ENCODE measurements at places on chromosomes 3 and 15.
A peak's percentile ranks its signal among the peaks of the same experiment; 100 is the strongest.

DNA sequence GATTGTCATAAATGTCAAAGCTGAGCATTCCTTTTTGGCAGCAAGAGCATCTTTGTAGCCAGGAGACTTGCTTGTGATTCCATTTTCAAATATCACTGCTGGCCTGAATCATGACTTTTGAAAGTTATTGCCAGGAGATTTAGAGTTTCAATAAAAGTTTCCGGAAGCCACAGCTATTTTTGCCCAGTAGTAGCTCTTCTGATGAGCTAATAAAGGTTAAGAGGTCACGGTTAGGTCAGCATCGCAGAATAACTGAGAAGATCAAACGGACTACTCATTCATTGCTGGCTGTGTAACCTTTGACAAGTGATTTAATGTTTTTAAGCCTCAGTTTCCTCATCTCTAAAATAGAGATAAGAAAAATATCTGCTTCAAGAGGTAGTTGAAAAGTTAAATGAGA is 105.1 kb upstream of the ETV5 start:
- DNase-seq: no peak

DNA sequence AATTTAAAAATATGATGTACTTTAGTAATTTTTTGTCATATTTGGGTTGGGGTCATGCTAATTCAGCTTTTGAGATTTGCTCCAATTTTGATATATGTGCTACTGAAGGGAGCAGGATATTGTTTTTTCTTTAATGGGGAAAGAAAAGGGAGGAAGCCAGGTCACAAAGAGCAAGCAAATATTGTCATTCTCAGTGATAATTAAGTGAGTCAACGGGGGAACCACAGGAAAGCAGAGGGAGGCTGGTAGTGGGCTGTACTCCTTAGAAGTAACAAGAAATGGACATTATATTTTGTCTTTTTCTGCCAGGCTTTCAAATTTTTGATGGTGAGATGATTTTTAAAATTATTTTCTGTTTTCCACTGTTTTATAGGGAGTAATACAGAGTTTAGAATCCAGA is 45.6 kb upstream of the NMD3 start:
- no peak for DNase-seq

GRCh38 chr3:98326945-98327344 is 26.7 kb upstream of the OR5K4 start:
- DNase-seq: no peak

- DNase-seq: no peak
Measured at GRCh38 chr15:90813796-90814190, 54.6 kb upstream of the FURIN start.

GRCh38 chr15:93088200-93088980 is 621 bp downstream of the RGMA start:
- peak; percentile 29 for DNase-seq

DNA sequence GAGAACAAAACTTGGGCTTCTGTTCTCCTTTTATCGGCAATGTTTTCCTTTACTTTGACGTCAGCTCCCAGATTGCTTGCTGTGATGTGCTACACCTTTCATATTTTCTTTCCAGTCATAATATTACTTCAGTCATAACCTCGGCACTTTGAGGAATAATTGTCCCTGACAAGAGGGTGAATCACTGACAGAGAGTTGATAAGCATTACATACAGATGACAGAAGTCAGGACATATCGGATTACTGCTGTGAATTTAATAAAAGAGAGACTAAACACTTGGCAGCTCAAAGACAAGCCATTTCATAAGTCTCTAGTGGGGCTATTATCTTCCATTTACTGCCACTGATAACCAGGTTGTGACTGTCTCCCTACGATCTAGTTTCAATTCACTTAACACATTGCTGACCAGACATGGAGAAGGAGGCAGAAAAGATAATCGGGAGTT is 362.1 kb upstream of the ARRDC4 start:
- no peak for DNase-seq

GRCh38 chr3:181690769-181691168 is 21.0 kb upstream of the SOX2 start:
- no peak for DNase-seq

GRCh38 chr3:14280326-14280725 is 101.7 kb downstream of the LSM3 start:
- no peak for DNase-seq

- no peak for DNase-seq
Measured at GRCh38 chr3:116958291-116958690, 248.7 kb downstream of the TUSC7 start.

GRCh38 chr3:151421938-151422337 is 37.4 kb upstream of the P2RY12 start:
- no peak for DNase-seq

- DNase-seq: no peak
Measured at GRCh38 chr3:115652738-115653137, 29.4 kb downstream of the GAP43 start.

DNA sequence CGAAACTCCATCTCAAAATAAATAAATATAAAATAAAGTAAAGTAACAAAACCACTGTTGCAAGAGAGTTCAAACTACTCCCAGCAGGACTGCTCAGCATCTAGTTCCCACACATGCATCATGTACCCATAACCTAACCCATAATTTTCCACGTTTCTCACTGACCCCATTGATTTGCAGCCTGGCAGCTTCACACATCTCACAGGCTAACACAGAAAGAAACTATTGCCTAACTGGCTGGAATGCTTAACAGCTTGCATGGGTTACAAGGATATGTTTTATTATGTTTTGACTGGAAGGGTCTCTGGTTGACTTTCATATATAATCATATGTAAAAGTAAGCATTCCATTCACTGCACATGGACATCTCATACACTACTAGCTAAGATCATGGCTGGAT is 55.6 kb upstream of the TBC1D23 start:
- DNase-seq: no peak

- DNase-seq: peak; percentile 36
Measured at GRCh38 chr15:63191895-63192618, 2.7 kb downstream of the RAB8B start.

DNA sequence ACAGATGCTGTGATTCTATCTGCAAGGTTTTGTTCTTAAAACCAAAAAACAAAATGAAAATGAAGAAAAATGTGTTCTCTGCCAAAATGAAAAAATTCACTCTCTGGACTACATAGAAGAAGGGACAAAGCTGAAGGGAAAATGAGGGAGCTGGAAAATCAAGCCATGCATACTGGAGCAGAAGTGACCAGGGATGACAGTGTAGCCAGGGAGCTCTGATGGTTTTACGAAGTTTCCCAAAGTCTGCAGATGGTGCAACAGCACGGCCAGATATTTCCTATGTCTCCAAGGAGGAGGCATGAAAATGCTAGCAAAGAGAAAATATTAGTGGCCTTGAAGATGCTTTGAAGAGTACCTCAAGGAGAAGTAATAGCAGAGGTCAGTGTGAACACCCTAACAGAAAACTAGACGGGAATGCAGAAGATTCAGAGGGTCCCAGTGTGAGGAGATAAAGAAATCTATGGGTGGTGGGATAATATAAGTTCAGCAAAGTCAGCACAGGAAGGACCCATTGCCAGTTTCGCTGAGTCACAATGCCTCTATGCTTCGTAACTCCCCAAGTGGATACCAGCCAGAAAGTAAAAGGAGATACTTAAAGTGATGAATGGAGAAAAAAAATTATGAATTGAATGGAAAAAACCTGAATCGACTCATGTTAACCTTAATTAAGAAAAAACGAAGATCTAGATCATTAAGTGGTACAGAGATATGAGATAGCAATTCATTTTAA is 39.0 kb upstream of the POMGNT2 start:
- DNase-seq: no peak

DNA sequence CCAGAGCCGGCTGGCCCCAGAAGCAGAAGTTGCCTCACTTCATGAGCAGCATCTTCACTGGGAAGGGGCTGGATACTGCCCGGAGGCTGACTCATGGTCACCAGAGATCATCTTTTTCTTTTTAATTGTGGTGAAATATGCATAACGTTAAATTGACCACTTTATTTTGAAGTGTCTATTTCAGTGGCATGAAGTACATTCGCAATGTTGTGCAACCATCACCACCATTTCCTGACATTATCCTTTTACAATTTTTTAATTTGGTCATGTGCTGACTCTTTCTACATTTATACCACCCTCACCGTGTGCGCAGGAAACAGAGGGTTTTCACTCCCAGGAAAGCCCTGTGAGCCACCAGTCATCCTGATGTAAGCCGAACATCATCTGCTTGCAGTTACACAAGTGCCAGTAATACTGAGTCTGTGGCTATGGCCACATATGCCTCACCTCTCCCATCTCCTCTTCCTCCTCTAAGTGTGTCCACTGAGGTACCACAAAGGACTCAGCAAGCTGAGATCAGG is 51.6 kb upstream of the ABHD17C start:
- DNase-seq: no peak

DNA sequence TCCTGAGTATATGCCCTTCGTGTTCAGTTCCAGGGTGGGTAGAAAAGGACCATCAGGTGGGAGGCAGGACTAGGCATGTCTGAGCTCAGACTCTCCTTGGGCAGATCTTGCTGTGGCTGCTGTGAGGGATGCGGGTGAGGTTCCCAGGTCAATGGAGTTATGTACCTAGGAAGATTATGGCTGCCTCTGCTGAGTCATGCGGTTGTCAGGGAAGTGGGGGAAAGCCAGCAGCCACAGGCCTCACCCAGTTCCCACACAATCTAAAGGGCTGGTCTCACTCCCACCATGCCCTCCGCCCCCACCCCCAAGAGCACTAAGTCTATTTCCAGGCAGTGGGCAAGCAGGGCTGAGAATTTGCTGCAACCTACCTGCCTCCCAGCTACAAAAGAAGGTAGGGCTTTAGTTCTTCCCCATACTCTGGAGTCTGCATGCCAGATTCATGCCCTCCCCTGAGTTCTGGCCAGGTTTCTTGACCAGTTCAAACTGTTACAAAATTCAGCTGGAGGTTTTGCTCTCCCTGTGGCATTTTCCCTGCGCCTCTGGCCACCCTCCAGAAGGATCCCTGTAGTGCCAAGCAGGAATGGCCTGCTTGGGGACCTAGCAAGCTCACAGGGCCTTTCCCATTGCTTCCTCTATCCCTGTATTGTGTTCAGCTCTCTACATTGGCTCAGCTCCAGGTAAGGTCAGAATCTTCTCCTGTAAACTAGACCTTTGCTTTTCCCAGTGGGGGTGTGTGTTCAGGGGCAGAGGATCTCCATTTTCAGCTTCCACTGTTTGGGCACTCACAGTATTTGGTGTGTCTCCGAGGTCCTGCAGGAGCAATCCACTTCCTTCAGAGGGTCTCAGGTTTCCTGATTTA is 12.7 kb upstream of the TMCO5A start:
- DNase-seq: no peak

DNA sequence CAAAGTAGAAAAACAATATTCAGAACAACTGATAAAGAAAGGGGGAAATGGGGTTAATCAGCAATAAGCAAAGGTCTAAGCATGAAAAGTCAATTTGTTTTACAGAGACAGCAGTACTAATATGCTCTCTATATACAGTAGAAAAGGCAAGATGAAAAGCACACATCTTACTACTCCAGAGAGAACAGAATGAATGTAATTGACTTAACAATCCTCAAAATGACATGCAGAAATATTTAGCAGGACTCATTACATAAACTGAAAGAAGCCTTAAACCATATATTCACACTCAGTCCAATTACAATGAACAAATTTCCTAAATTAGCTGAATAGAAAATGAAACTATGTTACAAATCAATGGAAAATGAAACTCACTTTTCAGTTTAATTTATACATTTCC is 319.8 kb downstream of the SUCLG2 start:
- DNase-seq: no peak

GRCh38 chr3:70989174-70989573 is 594.4 kb downstream of the FOXP1 start:
- DNase-seq: no peak

GRCh38 chr3:189638276-189639031 is 7.3 kb downstream of the TP63 start:
- DNase-seq: no peak

DNA sequence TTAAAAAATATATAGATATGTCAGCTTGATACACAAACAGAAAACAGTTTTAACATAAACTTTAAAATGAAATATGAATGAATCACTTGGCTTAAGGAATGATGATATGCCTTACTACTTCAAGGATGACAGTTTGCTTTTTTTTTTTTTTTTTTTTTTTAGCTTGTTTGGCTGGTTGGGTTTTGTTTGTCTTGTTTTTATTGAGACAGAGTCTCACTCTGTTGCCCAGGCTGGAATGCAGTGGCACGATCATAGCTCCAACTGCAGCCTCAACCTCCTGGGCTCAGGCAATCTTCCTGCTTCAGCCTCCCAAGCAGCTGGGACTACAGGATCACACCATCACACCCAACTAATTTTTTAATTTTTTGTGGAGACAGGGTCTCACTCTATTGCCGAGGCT is 14.5 kb downstream of the LRRC2 start:
- DNase-seq: no peak

- DNase-seq: no peak
Measured at GRCh38 chr15:71654042-71654719, 156.2 kb upstream of the NR2E3 start.

- DNase-seq: no peak
Measured at GRCh38 chr3:171531716-171532115, 71.5 kb upstream of the TNIK start.

GRCh38 chr15:72999586-72999985 is 52.7 kb upstream of the NEO1 start:
- DNase-seq: no peak

- DNase-seq: no peak
Measured at GRCh38 chr3:192239956-192240355, 487.4 kb downstream of the FGF12 start.

GRCh38 chr3:140854961-140855360 is 86.7 kb upstream of the SLC25A36 start:
- no peak for DNase-seq

DNA sequence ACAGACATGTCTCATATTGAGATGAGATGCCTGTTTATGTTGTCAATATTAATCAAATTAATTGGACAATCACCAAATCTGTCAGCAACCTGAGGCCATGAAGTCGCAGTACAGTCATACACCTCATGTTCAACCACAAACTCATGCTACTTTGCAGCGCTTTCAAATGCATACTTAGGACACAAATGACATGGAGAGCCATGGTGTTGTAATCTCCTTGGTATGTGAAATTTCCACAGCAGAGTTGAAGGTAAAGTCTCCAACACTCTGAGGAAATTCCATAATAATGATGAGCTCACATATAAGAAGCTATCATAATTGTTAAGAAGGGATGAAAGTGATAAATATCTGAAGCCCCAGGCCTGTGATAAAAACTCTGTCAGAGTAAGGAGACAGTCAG is 873.9 kb downstream of the MCTP2 start:
- DNase-seq: no peak
